ENCODE measurements at places on chromosomes 1 and 21.

GRCh38 chr1:50420689-50421365 is 2.4 kb downstream of the DMRTA2 start:
- DNase-seq = no peak

GRCh38 chr1:201982082-201982622 is 296 bp upstream of the RNPEP start:
- DNase-seq = peak; percentile 61

DNA sequence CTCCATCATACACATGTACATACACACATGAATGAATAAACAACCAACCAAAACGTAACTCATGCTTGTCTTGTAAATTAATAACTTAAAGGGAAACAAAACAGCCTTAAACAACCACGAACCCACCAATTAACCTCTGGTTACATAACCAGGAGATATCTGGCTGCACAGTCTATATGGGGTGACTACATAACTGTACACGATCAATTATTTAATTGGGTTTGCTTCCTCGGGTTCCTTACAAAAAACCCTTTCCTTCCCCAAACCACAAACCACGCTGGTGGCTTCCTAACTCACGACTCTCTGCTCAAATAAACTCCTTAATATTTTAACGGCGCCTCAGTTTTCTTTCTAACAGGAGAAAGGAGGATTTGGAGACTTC is 744 bp downstream of the ZNF670 start:
- no peak for DNase-seq

- DNase-seq = no peak
Observed at GRCh38 chr1:245748646-245749045, 593.9 kb downstream of the KIF26B start.

DNA sequence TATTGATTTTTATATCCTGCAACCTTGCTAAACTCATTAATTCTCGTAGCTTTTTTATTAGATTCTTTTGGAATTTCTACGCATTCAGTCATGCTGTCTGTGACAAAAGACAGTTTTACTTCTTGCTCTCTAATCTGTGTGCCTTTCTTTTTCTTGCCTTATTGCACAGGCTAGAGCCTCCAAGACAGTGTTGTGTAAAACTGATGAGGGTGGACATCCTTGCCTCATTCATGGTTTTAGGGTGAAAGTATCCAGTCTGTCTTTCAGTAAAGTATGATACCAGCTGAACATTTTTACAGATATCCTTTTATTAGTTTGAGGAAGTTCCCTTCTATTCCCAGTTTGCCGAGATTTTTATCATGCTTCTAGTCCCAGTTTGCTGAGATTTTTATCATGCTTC is 133.8 kb downstream of the HS2ST1 start:
- DNase-seq = no peak

GRCh38 chr1:207084701-207085180 is 3.9 kb upstream of the C4BPB start:
- peak; percentile 68 for DNase-seq

DNA sequence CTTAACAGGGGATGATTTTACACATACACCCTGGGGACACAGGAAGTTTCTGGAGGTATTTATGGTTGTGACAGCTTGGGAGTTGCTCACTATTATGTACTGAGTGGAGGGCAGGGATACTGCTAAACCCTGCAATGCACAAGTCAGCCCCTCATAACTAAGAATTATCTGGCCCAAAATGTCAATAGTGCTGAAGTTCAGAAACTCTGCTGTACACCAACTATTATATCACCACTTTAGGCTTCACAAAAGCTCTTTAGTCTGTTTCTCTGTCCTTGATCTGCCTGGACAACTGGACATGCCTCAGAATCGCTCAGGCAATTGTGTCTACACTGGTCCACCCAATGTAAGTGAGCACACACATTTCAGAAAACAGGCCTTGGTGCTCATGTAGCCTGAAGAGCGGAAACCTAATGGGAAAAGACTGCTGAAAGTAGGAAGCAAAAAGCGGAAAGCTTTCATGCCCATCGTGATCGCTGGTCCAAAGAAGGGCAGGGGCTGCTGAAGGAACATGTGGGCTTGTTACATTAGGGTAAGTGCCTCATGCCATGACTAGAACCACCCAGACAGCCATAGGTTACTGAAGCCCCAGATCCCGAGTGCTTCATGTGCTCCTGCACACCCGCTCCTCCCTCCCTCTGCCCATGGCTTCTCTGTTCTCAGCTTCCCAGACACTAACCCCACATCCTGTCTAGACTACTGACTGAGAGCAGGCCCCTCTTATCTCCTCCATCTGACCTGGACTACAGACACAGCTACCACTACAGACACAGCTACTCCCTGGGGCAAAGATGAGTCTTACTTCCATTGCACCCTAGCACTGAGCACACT is 73.5 kb downstream of the LRIG2 start:
- DNase-seq = no peak

DNA sequence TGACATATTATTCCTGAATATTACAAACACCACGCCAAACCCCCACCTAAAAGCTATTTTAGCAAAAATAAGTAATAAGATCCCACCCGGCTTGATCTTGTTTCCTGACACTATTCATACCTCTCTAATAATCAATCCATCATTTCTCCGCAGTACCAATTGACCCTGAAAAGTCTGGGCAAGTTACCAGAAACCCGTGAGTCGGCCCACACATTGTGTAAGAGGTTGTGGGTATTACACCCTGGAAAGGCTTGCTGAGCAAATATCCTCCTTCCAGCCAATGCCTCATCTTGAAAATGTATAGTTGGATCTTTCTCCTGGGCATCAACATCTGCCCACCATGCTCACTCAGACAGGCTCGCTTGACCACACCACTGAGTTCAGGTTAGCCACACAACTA is 451.0 kb downstream of the TTLL7 start:
- no peak for DNase-seq

DNA sequence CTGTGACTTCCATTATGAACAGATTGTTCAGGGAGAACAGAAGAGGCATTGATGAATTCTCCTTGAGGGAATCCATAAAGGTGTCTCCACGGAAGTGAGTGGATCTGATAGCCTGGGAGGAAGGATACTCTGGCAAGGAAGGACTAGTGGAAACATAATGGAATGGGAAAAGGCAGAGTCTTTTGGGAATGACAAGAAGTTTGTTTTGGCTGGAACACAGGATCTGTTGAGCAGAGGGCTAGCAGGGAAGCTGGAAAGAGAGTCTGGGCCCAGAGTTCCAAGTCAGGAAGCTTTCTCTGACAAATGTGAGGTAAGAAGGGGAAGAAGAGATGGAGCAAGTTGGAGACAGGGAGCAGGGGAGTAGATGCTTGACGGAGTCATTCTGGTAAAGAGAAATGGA is 8.1 kb downstream of the ADAMTS5 start:
- DNase-seq = no peak

- no peak for DNase-seq
Observed at GRCh38 chr21:45517249-45518065, 24.8 kb downstream of the SLC19A1 start.

- no peak for DNase-seq
Observed at GRCh38 chr1:110319332-110320167, 19.6 kb upstream of the RBM15 start.

- DNase-seq = peak; percentile 27
Observed at GRCh38 chr1:221869779-221870178, 127.9 kb upstream of the DUSP10 start.

DNA sequence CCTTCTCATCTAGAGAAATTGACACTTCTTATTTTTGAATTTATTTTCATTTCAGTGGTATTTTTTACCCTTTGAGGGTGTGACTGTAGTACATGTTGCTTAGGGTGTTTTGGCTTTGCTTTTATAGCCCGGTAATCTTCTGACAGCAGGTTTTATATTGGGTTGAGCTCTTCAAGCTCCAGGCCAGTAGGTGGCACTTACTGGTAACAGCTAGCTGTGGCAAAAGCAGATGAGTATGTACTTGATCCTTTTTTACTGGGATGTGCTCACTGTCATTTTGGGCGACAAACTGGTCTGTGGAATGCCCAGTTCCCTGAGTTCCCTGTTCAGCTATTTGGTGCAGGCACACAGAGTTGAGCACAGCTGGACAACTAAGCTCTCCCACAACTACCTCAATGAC is 916.2 kb upstream of the B3GALT2 start:
- DNase-seq = peak; percentile 31

DNA sequence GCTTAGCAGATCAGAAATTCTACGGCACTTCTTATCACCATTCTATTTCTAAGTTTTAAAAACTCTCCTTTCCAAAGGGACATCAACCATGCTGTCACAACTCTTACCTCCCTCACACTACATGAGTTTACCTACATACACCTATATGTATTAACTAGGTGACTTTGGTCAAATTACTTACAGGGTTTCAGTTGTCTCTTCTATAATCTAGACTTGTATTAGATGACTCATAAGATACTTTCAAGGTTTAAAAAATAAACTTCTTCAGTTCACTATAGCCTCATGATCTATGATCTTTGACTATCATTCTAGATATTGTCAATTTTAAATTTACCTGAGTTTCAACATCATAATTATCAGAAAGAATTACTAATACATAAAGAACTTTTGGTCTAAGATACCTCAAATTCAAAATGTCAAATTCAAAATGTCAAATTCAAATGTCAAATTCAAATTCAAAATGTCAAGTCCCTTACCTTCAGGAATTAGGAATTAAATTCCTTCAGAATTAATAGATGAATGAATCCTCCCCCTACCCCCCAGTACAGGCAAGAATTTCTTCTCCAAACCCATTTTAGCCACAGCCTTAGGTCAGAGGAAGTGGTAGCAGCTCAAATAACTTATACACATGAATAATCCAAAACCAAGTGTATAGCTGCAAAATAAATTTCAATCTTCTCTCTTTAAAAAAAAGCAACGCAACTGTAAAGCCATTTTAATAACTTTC is 31.1 kb downstream of the OTUD7B start:
- DNase-seq = no peak

DNA sequence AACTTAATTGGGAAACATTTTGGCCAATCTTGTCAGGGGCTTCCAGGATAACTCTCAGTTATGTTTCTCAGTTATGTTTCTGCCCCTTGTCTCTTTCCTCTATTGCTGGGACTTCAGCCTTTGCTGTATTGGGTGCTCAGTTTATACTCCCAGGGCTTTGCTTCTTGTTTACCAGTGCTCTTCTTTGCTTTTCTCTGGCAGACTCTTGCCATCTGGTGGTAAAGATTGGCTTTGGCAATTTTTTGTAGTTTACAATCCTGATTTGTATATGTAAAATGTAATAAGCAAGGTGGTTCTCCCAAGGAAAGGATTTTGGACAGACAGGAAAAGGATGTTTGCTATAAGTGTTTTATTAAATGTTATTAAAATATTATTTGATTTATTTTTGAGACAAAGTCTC is 37.9 kb downstream of the FABP3 start:
- peak; percentile 70 for DNase-seq

DNA sequence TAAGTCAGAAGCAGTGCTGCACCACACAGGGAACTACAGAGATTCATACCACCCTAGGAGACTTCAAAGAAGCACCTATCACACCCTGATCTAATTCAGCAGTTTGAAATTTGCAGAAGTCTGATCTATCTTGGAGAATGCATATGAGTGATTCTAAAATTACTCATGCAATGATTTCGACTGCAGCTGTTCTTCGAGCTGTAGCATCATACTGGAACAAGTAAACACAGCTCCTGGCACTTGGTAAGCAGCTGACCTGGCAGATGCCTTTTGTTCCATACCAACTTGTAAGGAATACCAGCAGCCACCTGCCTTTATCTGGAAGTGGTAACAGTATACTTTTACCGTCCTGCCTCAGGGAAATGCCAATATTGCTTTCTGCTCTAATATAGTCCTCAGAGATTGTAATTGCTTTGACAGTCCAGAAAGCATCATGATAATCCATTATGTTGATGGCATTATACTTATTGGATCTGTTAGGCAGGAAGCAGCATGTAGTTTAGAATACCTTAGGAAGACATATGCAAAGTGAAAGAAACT is 25.7 kb downstream of the AADACL4 start:
- peak; percentile 7 for DNase-seq

GRCh38 chr21:33802481-33802880 is 113.1 kb downstream of the ATP5PO start:
- DNase-seq = no peak

DNA sequence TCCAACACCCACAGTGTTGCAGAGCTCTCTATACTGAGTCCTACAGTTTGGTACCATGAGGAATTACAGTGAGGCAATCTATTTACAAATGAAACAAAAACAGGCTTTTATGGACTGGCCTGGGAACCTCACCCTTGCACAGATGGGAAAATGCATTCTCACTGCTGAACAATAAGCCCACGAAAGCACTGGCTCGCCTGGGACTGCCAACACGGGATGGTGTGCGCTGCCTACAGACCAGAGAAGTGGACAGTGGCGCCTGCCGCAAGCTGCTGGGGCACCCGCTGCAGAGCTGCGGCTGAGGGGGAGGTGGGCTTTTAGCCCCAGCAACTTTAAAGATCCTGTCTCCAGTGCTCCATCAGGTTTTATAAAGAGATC is 28.5 kb upstream of the ABCG1 start:
- DNase-seq = no peak

DNA sequence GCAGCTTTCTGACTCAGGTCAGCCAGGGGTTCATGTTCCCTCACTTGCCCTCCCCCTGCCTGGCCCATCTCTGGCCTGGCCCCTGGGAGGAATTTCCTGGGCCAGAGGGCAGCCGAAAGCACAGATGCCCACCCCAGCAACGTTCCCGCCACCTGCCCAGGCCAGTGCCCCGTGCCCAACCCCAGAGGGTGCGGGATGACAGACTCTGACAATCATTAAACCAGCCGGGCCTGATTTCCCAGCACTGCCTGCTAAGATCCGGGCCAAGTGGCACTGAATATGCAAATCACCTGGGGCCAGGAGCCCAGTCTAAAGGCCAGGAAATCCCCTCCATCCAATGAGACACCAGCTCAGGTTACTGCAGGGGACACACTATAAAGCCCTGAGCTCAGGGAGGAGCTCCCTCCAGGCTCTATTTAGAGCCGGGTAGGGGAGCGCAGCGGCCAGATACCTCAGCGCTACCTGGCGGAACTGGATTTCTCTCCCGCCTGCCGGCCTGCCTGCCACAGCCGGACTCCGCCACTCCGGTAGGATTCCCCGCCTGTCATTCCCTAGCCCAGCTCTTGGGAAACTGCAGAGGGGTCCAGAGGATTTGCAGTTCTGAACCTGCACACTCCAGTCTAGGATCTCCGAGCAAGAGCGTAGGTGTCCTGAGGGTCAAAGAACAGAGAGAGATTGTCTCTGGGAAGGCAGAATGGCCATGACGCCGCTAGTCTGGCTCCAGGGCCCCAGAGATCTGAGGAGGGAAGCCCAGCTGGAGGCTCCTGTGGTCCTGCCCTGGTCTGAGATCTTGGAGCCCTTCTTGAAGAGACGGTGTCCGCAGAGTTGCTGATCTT is at the start of gene ELF3:
ELF3 (plus strand) TSS at position 408 of the 836 bp plus-strand sequence. CDS start 550 bp downstream, outside the sequence.
- peak; percentile 36 for DNase-seq

DNA sequence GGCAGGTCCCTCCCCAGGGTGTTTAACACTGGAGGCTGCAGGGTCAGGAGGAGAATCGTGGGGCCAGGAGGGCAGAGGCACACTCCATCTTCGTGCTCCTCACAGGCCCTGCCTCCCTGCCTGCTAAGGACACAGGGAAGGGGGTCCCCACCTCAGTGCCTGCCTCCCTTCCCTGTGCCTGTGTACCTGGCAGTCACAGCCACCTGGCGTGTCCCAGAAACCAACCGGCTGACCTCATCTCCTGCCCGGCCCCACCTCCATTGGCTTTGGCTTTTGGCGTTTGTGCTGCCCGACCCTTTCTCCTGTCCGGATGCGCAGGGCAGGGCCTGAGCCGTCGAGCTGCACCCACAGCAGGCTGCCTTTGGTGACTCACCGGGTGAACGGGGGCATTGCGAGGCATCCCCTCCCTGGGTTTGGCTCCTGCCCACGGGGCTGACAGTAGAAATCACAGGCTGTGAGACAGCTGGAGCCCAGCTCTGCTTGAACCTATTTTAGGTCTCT is 623 bp upstream of the BGLAP start:
- DNase-seq = no peak

All from NCI-H524 (cell line).